ENCODE measurements at places on chromosomes 3 and 15.

DNA sequence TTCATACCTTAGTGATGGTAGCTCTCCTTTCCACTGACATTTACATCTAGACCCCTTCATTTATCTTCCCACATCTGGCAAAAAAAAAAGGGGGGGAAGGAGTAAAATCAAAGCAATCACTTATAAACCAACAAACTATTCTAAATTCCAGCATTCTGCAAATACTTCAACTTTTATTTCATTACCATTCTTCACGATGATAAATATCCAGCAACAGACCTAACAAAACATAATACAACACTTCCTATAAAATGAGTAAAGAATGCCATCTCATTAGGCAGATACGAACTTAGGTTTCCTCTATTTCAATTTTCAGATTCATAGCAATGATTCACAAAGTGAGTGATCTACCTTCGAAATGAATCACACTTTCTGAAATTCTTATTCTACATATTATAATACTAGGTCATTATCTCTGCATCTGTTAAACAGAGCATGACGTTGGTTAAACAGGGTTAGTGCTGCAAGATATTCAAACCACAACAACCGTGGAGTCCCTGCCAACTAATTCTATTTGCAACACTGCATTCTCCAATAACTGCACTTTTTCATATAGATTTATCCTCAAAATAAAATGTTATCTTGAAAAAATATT lies at the start of gene LRRFIP2:
Gene LRRFIP2 (minus strand): TSS at position 51 of the 595 bp plus-strand sequence. CDS start 25,599 bp downstream, outside the sequence.
- DNase-seq = peak; percentile 32

DNA sequence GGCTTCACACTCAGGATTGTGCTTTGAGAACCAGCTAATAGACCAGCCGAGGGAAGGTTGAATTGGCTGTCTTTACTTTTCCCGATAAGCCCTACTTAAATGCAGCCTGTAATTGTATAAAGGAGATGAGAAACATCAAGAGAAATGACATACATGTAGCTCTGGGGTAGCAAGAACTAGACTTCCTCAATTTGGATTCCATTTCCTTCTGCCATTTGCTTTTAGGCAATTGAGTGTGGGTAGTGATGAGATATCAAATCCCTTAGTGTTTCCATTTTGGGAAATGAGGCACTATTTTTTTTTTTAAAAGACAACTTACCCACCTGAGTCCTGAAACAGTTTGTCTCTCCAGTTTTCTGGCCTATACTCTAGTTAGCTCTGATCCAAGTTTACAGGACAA lies 2.2 kb downstream of the INAFM2 start:
- no peak for DNase-seq

DNA sequence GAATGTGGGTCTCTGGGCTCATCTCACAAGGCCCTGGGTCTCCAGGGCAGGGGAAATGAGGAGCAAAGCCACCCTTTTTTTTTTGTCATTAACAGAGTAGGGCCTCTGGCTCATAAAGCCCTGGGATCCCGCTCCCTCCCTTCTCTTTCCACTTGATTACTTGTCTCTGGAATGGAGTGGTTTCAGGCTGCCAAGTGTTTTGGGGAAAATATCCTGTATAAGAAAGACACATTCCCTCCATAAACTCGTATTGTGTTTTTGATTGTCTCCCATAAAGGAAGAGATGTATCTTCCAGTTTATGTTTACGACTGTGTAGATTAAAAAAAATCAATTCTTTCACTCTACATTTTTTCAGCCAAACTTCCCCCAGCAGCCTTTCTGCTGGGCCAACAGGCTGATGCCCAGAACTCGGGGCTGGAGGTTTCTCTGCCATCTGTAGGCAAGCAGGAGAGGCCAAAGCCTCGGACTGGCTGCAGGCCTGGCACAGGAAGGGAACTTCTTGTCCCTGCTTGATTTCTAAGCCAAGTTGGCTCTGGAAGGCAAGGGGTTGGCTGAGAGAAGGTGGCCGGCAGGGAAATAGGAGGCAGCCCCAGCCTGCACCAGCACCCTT lies 49.4 kb upstream of the INSYN1 start:
- DNase-seq = no peak

- no peak for DNase-seq
Observed at GRCh38 chr3:160052385-160053047, 63.9 kb downstream of the IL12A start.

DNA sequence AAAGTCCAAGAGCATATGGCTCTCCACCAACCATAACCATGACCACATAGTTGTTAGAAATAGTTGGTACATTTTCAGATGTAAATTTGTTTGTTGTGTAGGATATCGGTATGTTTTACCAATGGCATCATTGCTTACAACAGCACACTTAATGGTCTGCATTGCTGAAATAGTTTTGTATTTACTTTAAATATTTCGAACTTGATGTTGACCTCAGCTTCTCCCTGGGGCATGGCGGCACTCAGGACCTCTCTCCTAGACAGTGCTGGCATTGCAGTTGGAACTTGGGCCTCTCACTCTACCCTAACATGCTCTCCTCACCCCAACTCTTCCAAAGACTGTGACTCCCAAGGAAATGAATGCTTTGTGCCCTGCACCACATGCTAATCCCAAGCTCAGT lies 5.0 kb downstream of the SLC22A13 start:
- DNase-seq = no peak

- DNase-seq = no peak
Observed at GRCh38 chr15:54556231-54556630, 578.0 kb downstream of the UNC13C start.

DNA sequence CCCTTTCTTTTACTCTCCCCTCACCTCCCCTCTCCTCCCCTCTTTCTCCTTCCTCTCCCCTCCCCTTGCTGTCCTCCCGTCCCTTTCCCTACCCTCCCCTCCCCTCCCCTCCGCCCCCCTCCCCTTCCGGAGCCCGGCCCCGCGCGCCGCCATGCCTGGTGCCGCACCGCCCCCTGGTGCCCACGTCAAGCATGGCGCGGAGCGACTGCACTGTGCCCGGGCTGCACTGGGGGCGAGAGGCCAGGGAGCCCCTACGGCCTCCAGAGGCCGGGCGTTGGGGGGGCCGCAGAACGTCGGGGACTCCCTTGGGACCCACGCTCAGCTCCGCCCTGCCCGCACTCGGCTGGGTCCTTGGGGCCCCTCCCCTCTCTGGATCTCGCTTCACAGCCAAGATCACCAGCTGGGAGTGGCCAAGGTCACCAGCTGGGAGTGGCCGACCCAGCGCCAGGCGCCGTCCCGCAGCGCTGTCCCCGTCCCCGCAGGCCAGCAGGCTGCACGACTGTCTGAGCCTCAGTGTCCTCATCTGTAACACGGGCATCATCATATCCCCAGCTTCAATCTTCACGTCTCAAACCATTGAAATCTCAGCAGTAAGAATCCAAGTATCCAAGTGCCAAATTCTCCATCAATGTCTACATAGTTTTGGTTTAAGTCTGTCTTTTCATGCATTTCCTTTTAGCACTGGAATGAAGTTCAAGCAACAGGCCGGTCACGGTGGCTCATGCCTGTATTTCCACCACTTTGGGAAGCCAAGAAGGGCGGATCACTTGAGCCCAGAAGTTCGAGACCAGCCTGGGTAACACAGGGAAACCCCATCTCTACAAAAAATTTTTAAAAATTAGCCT lies 42.5 kb downstream of the TPRA1 start:
- peak; percentile 72 for DNase-seq

- no peak for DNase-seq
Observed at GRCh38 chr15:83776986-83777385, 123.1 kb downstream of the ADAMTSL3 start.

GRCh38 chr15:73982222-73982962 lies 9.7 kb downstream of the STOML1 start:
- DNase-seq = peak; percentile 52

GRCh38 chr3:149042789-149043386 lies 43.4 kb downstream of the HLTF start:
- DNase-seq = no peak

DNA sequence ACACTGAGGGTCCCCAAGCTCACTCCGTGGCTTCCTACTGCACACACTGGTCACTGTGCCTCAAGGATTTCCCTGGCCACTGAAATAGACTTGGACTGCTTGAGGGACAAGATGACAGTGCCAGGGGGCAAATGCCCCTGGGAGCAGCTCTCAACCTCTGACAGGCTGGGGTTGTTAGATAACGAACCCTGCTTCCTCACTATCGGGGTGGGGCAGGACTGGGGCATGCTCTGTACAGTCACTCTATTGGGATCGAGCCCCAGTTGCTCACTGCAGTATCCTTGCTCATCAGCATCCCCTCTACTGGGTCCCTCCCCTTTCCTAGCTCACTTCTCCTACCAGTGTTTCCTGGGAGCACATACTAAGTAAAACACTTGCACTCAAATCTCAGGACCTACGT lies 610.8 kb downstream of the NTRK3 start:
- no peak for DNase-seq

DNA sequence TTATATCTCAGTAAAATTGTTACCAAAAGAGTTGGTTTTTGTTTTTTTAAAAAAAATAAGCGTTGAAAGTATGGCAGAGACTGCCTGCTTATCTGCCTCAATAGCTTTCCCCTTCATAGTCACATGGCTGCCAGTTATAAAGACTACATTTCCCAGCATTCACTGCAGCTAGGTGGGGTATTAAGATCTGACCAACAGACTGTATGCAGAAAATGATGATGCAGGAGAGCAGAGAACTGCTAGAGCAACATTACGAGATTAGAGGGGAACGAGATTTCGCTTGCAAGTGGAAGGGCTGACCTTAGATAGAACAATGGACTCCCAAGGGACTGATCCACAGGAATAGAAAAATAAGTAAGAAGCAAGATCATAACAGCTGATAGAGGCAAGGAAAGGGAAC lies 14.3 kb downstream of the RHOA start:
- peak; percentile 47 for DNase-seq

DNA sequence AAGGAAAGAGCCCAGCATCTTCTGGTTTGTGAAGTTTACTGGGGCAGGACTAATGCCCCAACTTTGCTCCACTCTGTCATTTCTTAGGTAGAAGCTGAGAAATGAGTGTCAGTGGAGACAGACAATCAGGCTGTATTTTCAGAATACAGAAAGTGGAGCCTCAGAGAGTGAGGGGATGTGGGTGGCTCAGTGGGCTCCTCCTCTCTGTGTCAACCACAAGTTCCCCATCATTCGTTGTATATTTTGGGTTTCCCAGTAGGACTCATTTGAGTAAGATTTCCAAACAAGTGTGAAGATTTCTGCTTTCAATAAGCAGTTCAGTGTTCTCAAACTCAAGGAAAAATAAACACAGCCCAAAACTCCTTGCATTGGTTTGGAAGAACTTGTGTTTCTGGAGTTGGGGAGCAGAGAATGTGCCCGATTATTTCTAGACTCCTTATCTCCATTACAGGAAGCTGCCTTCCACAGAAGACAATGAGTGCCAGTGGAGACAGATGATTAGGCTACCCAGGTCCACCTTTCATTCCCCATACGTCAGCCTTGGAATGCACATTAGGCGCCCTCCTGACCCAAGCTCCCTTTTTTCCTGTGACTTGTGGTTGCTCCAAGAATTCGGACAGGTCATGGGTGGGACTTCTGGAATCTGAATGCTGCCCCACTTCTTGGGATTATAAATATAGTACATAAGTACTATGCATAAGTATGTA lies 792.1 kb upstream of the LMCD1 start:
- no peak for DNase-seq

- no peak for DNase-seq
Observed at GRCh38 chr3:38610436-38610835, 39.1 kb downstream of the SCN5A start.

GRCh38 chr3:64405211-64405835 lies 180.1 kb upstream of the PRICKLE2 start:
- no peak for DNase-seq

DNA sequence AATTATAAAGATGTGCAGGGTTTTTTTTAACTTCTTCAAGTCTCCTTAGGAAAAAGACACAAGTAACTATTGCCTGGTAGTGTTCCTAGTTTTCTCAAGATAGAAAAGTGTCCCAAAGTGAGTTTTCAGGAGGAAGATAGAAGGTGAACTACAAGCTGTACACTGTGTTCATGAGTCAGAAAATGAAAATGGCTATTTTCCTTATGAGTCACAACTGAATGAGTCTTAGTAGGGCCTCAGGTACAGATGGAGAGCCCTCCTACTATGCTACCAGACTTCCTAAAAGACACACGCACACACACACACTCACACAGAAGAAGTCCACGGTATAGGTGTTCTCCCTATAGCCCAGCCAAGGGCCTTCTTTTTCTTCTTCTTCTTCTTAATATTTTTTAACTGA lies 3.1 kb downstream of the MYO1E start:
- DNase-seq = no peak

- no peak for DNase-seq
Observed at GRCh38 chr3:33975463-33975862, 177.0 kb downstream of the PDCD6IP start.

DNA sequence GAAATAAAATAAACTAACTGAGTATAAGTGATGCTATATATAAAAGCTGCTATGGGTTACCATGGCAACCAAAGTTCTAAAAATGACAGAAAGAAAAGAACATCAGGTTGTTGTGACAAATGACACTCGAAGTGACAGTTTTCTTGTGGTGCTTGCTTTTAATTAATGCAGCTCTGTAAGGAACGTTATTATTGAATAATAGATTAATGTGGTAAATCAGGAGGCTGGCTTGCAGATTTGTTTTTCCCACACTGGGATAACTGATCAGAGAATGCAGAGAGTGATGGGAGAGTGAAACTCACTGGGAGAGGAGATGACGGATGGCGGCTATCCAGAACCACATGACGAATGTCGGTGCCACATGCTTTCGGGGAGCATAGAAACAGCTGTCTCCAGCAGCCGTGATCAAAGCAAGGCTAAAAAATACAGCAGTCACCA lies 207.0 kb upstream of the ATP10A start:
- no peak for DNase-seq

DNA sequence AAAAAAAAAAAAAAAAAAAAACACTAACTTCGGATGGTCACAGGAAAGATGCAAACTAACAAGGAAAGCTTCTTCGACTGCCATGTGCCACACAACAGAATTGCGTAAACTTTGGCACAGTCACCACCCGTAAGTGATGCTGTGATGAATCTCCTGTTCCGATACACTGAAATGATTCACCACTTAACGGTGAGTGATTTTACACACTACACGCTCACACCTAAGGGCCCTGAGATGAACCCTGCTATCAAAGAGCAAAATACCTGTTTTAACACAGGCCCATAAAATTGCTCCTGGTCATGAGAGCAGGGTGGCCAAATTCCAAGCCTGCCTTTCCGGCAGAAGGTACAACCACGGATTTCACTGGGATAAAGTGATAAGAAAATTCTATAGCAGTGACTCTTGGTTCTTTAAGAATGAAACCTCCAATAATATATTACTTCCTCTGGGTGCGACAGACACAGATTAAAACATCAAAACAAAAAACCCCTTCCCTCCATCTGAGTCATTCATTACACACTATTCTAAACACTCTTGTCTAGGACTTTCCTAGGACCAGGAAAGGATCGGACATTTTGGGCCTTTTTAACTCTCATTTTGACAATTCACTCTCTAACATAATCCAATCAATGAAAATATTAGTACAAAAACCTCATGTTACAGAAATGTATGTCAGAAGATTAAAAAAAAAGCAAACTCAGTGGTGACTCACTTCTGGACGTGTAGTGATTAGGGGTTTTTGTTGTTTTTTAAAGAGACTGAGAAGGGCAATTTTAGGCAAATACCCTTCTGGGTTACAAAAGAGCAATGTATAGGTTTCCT lies 28.3 kb downstream of the LRIG1 start:
- DNase-seq = no peak

Data from NAMALWA (cell line).